ENCODE measurements at places on chromosomes 1 and 21.

DNA sequence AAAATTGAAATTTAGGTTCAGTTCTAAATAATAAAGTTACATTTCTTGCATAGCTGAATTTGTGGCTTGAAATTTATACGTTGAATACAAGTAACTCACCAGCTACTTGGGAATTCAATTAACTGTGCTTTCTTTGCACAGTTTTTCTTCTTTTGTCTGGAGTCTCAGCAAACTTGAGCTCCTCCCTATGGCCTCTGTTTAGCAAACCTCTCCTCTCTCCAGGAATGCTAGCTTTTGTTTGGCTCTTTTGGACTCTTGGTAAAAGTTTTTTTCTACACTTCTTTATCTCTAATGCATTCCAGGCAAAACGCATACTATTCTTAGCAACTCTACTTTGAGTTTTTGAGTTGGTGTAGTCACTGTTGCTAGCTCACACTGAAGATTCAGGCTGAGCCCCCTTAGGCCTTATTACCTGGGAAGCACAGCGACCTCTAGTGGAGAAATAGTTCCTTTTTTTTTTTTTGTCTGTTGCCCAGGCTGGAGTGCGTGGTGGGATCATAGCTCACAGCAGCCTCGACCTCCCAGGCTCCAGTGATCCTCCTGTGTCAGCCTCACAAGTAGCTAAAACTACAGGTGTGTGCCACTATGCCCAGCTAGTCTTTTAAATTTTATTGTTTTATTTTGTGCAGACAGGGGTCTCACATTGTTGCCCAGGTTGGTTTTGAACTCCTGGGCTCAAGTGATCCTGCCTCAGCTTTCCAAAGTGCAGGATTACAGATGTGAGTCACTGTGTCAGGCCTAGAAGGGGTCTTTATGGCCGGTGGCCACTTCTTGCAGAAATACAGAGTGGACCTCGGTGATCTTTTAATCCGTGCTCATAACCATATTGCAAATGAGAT lies 61.7 kb downstream of the CASQ2 start:
- peak; percentile 28 for DNase-seq

DNA sequence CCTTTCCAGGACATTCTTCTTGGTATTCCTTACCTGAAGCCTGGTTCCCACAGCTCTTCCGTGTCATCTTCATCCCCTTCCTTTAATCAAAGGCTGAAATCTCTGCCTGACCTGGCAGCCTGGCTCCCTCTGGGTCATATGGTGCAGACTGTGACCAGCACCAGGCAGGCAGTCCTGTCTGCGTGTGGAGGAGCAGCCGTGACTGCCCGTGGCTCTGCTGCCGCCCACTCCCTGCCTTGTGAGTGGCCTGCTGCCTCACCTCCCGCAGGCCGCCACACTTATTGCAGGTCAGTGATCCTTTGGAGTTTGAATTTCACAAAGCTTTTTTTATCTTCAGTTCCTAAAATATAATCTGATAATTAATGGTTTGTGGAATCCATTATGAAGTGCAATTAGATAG lies 36.2 kb upstream of the EPHA8 start:
- no peak for DNase-seq

DNA sequence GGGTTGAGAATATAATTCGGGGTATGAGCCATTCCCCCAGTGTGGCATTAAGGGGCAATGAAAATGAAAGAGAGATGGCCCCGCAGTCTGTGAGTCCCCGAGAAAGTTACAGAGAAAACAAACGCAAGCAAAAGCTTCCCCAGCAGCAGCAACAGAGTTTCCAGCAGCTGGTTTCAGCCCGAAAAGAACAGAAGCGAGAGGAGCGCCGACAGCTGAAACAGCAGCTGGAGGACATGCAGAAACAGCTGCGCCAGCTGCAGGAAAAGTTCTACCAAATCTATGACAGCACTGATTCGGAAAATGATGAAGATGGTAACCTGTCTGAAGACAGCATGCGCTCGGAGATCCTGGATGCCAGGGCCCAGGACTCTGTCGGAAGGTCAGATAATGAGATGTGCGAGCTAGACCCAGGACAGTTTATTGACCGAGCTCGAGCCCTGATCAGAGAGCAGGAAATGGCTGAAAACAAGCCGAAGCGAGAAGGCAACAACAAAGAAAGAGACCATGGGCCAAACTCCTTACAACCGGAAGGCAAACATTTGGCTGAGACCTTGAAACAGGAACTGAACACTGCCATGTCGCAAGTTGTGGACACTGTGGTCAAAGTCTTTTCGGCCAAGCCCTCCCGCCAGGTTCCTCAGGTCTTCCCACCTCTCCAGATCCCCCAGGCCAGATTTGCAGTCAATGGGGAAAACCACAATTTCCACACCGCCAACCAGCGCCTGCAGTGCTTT lies 9.4 kb downstream of the PROX1 start:
- DNase-seq: no peak

GRCh38 chr1:91651661-91652071 lies 151.0 kb downstream of the CDC7 start:
- no peak for DNase-seq

- no peak for DNase-seq
Observed at GRCh38 chr1:22915816-22916470, 56.7 kb downstream of the LACTBL1 start.

DNA sequence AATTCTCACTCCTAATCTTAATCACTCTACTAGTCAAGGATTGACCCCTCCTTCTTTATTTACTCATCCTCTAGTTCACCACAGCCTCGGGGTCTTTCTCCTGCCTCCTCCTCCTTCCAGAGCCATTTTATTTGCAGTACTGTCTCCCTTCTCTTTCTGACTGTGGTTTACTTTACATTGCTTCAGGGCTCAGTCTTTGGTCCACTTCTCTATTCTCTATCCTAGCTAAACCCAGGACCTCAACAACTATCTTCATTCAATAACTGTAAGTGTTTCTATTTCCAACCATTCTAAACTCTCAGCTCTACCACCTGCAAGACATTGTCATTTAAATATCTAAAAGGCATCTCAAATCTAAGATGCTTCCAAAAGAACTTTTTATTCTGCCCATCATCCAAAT lies 493.8 kb downstream of the TTLL7 start:
- no peak for DNase-seq

DNA sequence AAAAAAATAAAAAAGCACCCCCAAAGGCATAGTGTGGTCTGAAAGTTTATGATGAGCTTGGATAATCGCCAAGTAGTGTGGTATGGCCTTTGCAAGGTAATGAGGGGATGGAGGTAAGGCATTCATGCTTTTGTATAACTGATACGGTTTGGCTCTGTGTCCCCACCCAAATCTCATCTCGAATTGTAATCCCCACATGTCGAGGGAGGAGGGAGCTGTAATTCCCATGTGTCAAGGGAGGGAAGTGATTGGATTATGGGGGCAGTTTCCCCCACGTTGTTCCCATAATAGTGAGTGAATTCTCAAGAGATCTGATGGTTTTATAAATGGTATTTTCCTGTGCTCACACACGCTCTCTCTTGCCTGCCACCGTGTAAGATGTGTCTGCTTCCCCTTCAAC lies 215.5 kb downstream of the NFIA start:
- DNase-seq: no peak

DNA sequence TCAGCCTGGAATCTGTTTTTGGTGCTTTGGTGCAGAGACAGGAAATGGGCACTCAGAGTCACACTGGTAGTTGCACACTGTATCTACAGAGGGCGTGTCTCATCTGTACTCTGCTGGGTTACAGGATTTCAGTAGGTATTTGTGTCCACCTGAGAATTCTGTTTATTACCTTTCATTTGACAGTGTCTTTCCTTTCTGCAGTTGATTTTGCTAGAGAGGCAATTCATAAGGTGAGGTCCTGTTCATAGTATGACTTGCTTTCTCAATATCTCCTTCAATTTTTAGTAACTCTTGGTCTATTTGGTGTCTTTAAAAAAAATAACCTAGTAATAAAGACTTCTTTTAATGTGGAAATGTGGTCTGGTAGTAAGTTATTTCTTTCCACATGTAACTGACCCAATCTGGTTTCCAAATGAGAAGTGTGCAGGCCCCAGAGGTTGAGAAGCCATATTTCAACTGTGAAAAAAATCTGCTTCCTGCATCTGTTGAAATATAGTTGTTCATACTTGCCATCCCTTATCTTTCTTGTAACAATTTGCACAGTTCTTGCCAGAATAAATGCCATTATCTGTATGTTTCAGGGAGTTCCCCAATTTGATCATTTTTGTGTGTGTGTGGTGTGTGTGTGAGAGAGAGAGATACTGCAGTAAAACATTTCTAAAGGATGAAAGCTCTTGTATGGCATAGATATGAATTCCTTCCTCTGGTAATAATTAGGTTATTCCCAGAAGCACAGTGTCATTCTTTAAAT lies 78.4 kb upstream of the DNAJC6 start:
- no peak for DNase-seq

- DNase-seq: no peak
Observed at GRCh38 chr1:41650028-41650880, 165.8 kb upstream of the EDN2 start.

GRCh38 chr1:181080556-181080955 lies 7.9 kb upstream of the IER5 start:
- no peak for DNase-seq

DNA sequence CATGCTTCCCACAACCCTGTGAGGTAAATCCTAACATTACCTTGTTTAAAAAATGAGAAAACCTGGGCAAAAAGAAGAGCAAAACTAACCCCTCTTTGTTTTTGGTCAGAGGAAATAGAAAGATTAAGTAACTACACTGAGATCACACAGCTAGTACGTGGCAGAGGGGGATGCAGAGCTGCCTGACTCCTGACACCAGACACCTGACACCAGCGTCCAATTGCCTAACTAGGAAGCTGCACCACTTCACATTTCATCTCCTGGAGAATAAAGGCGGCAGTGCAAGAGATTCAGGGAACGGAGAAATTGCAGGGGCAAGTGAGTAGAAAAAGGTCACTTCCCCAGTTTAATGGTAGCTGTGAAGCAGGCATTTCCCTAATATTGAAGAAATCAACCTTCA lies 229.3 kb upstream of the PTBP2 start:
- no peak for DNase-seq

DNA sequence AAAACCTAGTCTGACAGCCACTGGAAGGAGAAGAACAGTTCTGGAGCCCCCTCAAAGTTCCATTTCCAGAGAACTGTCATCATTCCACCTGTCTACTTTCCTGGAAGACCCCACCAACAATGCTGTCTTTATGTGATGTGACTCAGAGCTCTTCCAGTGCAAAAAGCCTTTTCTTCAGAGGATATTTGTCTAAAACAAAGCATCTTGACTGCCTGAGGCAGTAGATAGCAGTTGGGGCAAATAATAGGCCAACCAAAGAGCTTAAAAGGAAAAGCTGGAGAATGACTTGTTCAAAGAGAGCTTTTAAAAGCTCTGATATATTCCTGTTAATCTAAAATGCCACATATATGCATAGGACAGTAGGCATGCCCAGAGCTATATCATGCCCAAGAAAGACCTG lies 62.6 kb downstream of the MIS18A start:
- no peak for DNase-seq

GRCh38 chr1:40563266-40563665 lies 31.8 kb downstream of the ZNF684 start:
- DNase-seq: no peak

- no peak for DNase-seq
Observed at GRCh38 chr1:14897080-14897449, 256.5 kb upstream of the TMEM51 start.

DNA sequence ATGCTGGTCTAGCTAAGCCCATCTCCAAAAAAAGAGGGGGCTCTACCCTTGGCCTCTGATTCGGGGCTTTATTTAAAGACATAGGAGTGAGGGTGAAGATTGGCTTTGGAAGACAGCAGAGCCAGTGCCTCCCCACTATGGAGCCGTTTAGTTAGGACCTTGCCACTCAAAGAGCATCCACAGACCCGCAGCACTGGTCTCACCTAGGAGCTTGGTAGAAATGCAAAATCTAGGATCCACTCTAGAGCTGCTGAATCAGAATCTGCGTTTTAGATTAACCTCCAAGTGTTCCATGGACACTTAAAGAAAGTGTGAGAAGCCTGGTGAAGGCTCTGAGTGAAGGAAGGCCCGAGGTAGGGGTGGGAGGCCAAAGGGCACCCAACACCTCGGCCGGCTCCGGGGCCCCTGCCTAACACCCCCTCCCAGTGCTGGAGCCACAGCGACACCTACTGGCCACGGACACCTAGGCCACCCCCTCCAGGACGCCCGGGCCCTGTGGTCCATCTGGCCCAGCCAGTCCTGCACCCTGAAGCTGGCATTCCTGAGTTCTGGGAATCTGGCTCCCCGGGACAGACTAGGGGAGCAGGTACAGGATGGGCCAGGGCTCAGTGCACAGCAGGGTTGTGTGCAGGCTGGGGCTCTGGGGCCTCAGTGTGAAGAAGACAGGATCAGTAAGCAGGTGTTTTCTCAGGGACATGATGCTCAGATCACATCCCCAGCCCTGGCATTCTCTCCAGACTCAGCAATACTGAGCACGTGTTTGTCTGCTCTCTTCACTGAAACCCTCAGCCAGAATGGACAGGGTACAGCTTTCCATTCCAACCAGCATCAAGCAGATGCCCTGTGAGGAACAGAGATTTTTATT lies 79.2 kb downstream of the TMEM53 start:
- no peak for DNase-seq

DNA sequence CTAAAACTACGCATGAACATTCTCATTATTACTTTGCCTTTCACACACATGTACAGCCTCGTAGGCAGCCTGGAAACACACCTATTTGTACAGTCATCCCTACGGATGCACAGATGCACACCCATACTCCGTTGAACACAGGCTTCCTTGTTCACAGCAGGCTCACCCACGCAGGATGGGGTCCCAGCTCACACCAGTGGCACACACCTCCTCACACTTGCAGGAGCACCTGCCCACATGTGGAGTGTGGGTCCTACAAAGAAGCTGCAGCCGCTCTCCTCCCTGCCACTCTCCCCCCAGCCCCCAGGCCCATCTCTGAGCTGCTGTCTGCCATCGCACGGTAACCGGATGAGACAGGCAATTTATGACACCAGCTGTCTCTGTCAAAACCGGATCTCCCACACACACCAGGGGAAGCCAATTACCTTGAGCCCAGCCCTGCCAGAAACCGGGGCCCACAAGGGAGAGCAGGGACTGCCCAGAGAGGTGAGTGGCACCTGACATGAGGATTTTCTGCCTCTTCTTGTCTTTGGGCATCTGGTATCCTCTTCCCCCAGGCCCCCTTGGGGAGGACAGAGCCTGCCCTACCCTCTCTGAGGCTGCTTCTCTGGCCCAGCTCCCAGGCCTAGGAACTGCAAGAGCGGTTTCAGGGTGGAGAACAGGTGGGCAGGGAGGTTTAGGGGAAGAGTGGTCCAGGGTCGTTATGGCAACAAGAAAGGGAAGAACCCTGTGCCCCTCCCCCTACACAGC lies 175.4 kb downstream of the IGSF21 start:
- no peak for DNase-seq

GRCh38 chr1:157798211-157798610 lies 21.3 kb upstream of the FCRL2 start:
- DNase-seq: no peak

- no peak for DNase-seq
Observed at GRCh38 chr1:100353071-100353801, 930 bp downstream of the CDC14A start.

DNA sequence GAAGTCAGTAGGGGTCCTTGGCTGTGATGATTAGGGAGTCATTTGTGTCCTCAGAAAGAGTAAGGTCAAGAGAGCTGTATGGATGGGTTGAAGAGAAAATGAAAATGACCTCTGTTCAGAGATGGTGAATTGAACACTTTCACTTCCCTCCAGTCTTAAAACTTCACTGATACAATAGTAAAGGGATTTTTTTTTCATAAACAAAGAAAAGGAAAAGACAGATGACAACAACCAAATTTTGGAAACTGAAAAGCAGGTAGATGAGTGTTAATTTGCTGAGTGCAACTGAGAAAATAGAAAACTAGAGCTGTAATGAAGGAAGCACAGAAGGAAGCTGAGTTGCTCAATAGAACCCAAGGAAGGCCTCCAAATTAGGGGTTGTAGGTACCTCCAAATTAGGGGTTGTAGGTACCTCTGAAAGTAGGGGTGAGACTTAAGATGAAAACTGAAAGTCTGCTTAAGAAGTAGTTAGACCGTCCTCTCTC lies 14.8 kb upstream of the S1PR1 start:
- no peak for DNase-seq
